Activated CD8-positive, alpha-beta memory T cell treated with anti-CD3 and anti-CD28 coated beads for 1 hour (primary cell): ENCODE measurements at places on chromosomes 5 and 9.

DNA sequence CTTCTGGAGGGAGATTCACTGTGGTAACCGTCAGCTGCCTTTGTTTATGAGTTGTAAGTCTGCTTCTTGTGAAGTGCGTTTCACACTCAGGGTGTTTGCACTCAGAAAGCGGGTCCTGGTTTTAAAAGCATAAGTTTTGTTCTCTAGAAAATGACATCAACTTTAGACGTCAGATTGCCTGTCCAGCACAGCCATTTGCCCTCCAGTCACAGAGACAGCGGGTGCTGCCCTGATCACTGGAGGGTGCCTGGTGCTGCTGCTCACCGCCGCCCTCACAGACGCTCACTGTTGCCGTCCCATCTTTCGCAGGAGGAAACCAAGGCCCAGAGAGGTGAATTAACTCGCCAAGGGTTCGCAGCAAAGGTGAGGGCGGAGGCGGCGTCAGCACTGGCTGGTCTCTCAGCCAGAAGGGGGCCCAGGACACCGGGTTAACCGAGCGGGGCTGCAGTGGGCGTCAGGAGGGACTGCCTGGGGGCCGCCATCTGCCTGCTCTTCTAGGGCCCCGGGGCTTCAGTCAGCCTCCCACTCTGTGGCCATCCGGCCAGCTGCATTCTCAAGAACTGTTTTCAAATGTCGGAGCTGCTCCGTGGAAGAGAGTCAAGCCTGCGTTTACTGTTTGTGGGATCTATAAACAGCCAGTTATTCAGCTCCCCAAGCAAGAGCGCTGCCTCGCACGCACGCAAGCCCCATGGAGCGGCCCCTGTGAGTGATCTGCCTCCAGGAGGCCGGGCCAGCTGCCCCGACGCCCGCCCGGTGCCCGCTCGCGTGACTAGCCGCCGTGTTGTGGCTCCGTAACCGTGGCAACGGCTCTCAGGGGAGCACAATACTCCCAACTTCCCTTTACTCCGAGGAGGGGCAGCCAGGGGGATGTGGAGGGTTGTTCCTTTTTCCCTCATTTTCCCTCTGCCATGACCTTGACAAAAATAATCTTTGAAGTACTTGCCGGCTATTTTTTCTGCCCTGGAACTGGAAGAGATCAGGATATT lies 43.4 kb upstream of the EXOC3 start:
- no peak for DNase-seq

GRCh38 chr9:79646096-79646495 lies 74.3 kb downstream of the TLE4 start:
- DNase-seq, result no peak

DNA sequence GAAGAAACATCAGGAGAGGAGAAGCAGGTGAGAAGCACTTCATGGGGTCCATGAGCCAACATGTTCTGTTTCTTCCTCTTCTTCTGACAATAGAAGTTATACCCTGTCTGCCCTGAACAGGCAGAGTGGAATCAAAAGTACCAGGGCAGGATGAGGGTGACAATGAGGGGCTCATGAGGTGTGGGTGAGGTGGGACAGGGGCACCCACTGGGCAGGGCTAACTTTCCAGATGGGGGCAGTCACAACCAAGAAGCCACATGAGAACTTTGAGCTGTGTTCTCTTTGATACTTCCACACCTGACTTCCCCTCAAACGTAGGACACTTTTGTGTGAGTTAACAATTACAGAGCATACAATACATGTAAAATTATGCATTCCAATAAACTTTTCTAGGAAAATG lies 92.7 kb downstream of the LHFPL2 start:
- no peak for DNase-seq

DNA sequence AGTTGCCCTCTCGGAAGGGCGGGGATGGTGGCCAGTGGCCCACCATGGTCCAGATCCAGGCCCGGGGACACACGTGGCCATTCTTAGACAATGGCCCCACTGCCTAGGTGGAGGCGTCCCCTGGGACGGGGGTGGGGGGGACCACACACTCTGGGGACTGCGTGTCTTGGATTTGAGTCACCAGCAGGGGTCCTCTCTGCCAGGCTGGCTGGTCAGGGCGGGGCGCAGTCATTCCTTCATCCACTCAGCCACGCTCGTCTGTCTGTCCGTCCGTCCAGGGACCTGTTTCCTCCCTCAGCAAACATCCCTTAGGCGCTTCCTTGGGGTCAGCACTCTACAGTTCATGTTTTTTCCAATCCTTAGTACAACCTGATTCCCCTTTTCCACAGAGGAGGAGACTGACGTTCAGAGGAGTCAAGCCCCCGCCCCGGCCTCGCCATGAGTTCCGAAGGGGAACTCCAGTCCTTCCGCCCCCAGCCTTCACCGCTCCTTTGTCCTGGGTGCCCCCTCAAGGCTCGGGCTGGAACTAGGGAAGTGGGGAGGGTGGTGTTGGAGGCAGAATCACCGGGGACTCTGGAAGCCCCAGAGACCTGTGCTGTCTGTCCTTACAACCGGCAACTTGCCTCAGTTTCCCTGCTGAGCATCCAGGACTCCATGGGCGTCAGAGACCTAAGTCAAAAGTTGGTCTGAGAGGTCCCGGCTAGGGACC lies 276.6 kb upstream of the MVB12B start:
- no peak for DNase-seq

DNA sequence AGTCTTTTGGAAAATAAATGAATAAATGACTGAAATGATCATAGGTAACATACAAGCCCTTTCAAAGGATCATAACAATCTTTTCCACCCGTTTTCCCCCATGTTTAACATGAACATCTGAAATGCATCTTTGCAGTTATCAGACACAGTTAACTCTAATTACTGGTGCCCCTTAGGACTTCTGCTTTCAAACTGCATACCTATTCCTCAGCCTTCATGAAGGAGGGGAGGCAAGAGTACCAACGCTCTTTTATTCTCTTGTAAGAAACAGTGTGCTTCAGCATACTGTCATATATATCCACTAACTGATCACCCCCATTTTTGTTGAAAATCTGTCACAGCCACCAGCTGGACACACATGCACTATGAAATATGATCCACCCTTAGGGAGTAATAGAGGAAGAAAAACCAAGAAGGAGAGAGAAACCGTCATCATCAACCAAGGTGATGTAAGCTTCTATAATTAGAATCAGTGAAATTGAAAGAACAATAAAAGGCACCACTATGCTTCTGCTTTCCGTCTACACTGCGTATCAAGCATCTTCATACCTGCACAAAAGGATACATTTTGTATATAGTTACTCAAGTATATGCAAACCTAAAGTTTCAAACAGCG lies 98.7 kb downstream of the RAPGEF6 start:
- no peak for DNase-seq

DNA sequence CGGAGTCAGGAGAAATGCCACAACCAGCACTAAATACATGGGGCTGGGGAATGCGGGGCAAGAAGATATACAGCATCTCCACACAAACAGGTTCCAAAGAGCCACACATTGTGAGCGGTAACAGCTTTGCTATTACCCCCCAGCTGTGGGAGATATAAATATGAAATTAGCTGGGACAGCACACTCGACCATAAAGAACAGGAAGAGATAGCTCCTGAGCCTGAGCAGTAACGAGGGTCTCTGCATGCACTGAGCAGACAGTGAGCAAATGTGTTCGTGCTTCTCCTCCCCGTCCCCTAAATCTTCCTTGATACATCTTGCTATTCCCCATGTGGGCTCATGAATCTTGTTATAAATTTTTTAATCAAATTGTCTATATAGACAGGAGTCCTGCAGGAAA lies 53.1 kb downstream of the ADAMTS2 start:
- DNase-seq, result no peak

GRCh38 chr9:93058355-93059010 lies at the start of gene SUSD3:
SUSD3 (plus strand) TSS chr9:93058701; CDS start chr9:93058743, 42 bp downstream.
- DNase-seq, result peak; percentile 18

- DNase-seq, result no peak
Observed at GRCh38 chr5:106306313-106307028, 1364.3 kb downstream of the EFNA5 start.

DNA sequence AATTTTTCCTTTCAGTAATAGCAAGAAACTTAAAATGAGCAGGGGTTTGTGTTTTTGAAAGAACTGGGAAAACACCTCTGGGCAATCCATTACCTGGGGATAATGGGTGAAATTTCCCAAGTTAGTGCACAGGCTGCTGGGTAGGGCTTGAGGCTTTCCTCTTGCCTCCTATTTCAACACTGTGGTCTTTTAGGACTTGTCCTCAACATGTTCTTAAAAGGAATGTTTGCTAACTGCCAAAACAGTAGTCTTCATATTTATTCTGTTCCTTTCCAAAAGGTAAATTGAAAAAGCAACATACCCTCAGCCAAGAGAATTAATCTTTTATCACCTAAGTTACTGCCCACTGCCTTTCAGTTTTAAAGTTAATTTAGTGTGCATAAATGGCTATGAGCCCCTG lies 158.3 kb upstream of the CCDC152 start:
- no peak for DNase-seq

GRCh38 chr5:81402192-81402930 lies 8.4 kb upstream of the ACOT12 start:
- DNase-seq, result no peak

DNA sequence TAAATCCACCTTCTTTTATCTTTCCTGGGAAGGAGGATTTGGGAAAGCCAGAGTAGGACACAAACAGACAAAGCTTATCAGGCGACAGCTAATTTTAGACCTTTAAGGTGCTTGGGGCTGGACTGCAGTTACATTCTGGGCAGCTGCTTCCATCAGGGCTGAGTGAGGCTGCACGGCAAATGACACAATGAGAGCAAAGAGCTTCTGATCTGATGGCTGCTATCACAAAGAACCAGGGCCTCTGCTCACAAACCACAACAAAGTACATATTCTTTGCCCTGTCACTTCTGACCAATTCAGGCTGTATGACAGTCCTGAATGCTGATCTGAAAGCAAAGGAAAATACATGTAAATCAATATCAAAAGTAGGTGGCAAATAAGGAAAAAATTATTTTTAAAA lies 93.1 kb downstream of the MRPS27 start:
- DNase-seq, result no peak

DNA sequence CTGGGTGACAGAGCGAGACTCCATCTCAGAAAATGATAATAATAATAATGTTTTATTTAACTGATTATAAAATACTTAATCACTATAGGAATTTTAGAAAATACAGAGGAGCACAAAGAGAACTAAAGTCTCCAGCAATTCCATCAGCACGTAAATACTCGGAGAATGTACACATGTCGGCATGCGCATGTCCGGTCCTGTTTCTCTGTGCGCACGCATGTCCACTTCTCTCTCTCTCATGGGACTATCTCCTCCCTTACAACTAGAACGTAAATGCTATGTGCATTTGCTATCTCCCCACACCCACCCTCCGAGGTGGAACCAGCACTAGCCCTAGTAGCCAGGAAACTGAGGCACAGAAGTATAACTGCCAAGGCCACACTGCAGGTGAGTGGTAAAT lies 19.0 kb downstream of the CCNJL start:
- no peak for DNase-seq

DNA sequence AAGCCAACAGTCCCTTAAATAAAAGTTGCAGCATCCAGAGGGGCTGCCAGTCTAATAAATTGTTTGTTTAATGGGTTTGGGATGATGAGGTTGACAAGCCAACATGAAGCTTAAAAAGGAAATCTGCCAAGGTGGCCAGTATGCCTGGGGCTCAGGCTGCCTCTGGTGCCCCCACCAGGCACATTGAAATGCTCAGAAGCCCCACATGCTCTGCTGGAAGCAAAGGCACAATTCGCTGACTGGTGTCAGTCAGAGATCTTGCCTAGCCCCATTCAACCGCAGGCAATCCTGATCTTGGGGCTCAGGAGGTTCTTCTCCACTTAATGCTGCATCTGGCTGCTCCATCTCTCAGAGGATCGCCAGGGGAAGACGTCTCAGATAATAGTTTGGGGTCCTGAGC lies 44.2 kb upstream of the TCERG1 start:
- no peak for DNase-seq

DNA sequence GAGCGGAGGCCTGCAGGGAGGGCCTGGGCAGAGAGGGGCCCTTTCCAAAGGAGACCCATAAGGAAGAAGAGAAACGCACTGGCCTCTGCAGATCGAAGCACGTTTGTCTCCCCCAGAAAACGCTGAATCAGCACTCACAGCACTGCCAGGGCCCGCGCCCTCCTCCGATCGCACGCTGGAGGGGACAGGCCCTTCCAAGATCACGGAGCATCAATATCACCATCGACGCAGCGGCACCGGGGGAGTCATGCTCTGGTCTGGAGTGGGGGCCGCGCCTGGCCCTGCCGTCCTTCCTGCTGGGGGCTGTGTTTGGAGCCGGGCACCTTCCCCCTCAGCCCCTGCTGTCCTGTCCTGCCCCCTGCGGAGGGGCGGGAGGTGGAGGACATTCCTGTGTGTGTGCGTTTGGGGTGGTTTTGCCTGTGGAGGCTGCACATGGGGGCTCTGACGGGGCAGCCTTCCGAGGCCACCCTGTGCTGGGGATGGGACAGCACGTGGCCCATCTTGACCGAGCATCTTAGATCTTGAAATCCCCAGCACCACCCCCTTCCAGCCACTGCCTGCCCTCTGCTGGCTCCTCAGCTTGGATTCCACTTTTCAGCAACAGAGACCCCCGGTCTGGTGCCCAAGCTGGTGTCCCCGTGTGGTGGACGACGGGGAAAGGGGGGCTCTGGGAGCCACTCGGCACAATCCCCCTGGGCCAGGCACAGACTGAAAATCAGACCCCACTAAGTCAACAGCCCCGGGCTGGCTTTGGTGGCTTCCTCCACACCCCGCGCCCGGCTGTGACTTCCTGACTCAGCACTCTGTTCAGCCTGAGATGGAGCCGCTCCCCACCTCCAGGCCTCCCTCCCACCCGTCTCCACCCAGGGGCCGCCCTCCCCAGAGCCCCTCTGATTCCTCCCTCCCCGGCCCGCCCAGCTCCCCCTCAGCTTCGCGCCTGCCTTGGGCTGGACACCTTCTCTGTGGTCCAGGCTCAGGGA lies 8.3 kb downstream of the TMEM250 start:
- DNase-seq, result no peak

GRCh38 chr5:5335700-5336264 lies 86.7 kb upstream of the ICE1 start:
- no peak for DNase-seq

- DNase-seq, result no peak
Observed at GRCh38 chr9:114496011-114496410, 9.3 kb downstream of the WHRN start.

GRCh38 chr9:113837334-113837733 lies 38.8 kb upstream of the ZNF618 start:
- no peak for DNase-seq

- DNase-seq, result no peak
Observed at GRCh38 chr9:116099821-116100220, 53.8 kb upstream of the PAPPA start.

GRCh38 chr5:91690921-91691320 lies 307.8 kb upstream of the ARRDC3 start:
- DNase-seq, result no peak

DNA sequence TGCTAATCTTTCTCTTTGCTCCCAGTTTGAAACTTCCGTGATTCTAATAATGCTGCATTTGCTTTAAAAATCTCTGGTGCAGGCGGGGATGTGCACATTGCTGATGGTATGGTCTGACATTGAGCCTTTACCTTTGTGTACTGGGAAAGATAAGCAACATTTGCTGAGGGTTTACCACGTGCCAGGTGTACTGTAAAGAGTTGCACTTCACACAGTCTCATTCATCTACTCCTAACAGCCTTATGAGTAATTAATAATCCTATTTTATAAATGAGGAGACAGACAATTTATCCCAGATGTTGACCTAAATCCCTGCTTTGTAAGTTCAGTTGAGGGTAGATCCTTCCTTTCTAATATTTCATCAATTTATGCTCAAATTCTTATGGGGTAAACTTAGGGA lies 726 bp upstream of the ADGRV1 start:
- DNase-seq, result no peak
